ENCODE measurements at places on chromosomes 12 and 14.
A peak's percentile ranks its signal among the peaks of the same experiment; 100 is the strongest.

- DNase-seq: no peak
Observed at GRCh38 chr12:52122904-52123303, 43.4 kb downstream of the SMIM41 start.

DNA sequence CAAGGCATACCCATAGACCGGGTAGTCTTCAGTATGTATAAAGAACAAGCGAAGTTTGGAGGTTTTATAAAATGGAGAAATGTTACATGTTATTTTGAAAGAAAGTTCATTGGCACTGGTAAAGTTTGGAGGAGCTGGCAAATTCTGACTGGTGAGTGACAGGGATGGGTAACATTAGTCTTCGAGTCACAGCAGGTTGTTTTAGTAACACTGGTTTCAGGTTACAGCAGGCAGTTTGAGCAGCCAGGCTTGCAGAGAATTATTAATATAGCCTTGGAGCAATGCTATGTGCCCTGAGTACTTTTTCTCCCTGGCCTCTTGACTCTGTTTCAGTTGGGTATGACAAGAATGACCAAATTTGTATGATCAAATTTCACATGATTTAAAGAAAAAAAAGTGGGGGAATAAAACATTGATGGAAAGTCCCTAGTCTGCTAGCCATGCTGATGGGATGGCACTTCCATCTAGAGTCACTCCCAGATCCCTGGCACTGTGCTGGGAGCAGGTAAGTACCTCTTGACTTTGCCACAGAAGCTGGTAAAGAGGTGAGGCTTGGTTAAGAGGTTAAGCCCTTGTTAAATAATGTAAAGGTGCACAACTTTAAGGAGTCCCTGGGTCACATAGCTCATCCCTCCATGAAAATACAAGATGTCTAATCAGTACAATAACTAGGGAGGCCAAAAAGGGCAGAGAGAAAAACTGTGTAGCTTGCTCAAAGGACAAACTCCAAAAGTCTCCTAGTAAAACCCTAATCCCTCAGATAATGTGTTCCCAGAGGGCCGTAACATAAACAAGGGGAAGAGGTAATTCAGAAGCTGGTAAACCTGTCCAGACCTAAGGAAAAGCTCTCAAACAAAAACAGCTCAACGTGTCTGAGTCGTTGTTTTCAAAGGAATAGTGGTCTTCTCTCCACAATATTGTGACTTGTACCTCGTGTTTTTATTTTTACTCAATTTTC lies 12.7 kb upstream of the SVOP start:
- no peak for DNase-seq

DNA sequence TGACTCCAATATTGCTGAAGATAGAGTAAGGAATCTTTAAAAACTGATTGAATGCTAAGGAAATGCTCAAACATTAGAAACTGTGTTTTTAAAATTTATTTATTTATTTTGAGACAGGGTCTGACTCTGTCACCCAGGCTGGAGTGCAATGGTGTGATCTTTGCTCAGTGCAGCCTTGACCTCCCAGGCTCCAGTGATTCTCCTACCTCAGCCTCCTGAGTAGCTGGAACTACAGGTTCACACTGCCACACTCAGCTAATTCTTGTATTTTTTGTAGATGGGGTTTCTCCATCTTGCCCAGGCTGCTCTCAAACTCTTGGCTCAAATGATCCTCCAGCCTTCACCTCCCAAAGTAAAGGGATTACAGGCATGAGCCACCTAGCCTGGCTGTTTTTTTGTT lies 3.3 kb upstream of the DCAF5 start:
- no peak for DNase-seq

DNA sequence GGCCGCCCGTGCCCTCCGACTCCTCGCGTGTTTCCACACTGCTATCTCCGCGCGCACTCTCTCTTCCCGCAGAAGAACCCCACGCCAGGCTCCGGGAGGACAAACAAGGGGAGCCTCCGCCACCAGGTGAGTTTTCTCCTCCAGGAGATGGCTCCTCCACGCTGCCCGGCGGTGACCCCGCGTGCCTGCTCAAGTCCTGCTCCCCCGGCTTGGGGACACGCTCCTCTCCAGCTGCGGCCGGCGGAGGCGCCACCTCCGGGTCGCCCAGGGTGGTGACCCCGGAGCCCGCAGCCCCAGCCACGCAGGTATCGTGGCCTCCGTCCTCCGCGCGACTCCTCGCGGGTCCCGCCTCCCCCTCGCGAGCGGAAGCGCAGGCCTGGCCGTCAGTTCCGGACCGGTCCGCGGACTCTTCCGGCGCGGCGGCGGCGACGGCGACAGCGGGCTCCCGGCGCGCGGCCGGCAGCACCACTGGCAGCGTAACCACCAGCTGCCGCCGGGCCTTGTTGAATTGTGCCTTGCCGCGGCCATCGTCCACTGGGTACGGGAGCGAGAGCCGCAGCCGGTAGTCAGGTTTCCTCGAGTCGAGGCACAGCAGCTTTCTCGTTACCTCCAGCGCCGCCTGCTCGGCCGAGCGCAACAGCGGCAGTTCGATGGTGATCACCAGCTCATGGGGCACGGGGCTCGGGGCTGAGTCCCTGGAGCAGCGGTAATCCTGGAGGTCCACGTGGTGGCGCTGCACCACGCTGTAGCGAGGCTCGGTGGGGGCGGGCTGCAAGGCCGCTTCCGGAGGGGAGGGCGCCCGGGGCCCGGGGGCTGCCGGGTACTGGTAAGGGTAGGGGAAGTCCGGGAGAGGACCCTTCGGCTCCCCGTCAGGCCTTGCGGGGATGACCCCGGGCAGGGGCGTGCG lies 1.2 kb downstream of the DNAAF2 start:
- peak; percentile 90 for DNase-seq

GRCh38 chr14:63709589-63709988 lies 18.3 kb downstream of the SGPP1 start:
- no peak for DNase-seq

- no peak for DNase-seq
Observed at GRCh38 chr14:82075566-82075965, 541.9 kb upstream of the SEL1L start.

- peak; percentile 72 for DNase-seq
Observed at GRCh38 chr14:31927348-31927832, 149.7 kb upstream of the ARHGAP5 start.

GRCh38 chr12:62582065-62582366 lies 115.4 kb downstream of the MON2 start:
- DNase-seq: no peak

GRCh38 chr12:51986834-51987233 lies 19.9 kb upstream of the TAMALIN start:
- DNase-seq: no peak

- no peak for DNase-seq
Observed at GRCh38 chr14:30708157-30708556, 86.0 kb downstream of the SCFD1 start.

- no peak for DNase-seq
Observed at GRCh38 chr12:124566997-124567672, at the start of gene NCOR2. Gene NCOR2 (minus strand): TSS chr12:124567612. CDS start chr12:124495251, 72,361 bp downstream.

DNA sequence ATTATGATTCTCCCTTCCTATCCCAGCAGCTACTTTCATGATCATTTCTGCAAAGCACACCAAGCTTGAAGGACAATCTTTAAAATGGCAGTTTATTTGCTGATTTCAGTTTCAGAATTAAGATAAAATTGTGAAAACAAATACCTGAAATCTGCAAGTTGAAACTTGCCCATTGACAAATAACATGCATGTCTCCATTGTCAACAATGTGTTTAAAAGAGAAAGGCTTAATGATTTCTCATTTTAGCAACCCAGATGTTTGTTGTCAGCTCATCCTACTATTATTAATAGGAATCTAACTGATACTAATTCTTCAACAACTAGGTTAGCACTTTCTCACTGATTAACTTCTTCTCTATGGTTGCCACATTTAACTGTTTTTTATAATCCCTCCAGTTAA lies 474.6 kb downstream of the PRKD1 start:
- DNase-seq: no peak

- no peak for DNase-seq
Observed at GRCh38 chr14:21073921-21074320, 3.8 kb downstream of the ARHGEF40 start.

DNA sequence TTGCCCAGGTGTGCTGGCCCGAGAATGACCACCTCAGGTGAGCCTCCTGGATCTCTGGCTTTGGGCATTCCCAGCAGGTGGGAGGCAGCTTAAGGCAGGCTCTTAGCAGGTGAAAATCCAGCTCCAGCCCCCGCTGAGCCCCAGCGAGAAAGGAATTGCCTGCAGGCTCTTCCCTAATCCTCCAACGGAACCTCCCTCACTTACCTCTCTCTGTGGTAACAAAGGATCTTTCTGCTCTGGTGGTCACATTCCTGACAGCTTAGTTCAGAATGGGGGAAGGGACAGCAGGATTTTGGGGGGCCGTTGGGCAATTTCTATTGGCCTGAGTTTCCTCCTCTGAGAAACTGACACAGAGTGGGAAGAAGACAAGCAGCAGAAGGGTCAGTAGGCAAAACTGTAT lies 116.0 kb upstream of the LHX5 start:
- DNase-seq: no peak

GRCh38 chr14:93970585-93970964 lies 5.8 kb downstream of the ASB2 start:
- no peak for DNase-seq

DNA sequence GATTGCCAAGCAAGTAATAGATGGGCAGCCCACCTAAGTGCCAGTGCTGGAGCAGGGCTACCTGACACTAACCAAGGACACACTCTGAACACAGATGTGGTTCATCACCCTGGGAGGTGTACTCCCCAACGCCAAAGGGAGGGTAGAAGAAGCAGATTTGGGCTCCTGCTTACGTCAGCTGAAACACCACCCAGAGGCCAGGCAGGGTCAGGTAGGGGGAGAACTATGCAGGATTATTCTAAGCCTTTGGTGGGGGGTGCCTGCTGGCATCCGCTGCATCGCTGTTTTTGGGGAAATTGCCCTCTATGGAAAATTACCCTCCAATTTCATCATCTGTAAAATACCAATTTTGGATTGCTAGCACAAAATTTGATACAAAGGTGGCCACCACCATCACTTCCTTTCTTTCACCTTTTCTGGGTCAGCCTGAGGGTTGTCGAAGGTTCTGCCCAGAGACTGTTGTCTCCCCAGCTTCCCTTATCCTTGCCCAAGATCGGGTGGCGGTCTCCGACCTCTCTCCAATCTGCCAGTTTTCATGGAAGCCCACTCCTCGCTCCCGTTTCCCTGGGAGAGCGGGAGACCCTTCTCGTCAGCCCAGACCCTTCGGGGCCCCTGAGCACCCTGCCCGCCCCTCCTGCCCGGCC lies 535 bp downstream of the BIN2 start:
- no peak for DNase-seq

DNA sequence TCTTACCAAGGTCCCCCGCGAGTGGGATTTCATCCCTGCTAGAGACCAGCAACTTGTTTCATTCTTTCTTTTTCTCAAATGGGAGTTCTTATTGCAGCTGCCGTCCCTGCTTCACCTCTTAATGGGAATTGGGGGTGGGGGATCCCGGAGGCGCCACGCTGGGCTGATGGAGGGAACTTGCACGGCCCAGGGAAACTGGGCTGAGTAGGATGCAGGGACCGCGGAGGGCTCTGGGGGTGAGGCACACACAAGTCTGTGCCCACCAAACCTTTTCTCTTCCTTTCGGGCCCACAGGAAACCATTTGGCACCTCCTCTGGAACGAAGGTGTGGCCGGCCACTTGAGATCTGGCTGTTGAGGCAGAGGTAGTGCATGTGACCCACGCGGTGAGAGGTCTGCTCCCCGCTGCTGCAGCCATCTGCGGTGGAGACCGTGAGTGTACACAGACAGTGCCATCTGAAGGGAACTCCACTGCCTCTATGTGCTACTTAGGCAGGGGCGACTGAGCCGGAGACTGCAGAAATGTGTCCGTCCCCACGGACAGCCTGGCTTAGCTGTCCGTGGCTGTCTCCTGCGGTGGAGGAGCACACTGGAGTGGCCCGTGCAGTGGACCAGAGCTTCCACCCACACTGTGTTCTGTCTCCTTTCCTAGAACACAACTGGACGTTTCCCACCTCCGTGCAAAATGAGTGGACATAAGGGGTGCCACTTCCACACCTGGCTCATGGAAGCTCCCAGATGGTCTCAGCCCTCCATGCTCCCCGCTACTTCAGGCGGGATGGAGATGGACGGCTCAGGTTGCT lies 42.1 kb upstream of the TESC start:
- DNase-seq: no peak

DNA sequence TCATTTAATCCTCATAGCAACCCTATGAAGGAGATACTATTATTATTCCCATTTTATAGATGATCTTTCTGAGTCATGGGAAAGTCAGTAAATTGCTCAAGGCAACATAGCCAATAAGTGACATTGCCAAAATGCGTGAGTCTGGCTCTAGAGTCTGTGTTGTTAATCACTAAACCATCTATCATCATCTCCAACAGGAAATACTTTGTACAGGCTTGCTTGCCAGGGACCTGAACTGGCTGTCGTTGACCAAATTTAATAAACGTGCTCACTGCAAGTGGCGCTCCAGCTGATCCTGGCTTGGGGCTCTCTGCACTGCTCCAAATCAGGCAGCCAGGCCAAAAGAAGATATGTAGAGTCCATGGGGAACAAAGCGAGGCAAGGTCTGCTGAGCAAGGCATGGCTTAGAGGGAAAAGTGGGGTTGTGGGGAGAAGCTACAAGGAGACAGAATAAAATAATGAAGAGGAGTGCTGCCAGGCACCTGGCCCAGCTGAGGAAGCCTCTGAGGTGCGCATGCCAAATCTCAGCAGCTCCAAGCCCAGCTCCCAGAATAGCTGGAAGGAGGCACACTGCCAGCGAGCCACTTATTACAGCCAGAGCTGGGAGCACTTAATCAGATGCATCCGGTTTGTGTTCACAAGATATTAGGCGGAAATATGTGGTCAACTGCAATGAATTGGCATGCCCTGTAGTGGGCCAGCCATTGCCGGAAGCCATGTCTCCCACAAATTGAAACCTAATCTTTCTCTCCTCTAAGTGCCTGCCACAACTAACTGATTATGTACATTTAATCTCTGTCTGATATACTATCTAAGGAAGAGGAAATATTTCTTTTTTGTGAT lies 43.3 kb upstream of the PTPRO start:
- DNase-seq: peak; percentile 66

- DNase-seq: no peak
Observed at GRCh38 chr12:32893043-32893442, 3.5 kb downstream of the PKP2 start.

DNA sequence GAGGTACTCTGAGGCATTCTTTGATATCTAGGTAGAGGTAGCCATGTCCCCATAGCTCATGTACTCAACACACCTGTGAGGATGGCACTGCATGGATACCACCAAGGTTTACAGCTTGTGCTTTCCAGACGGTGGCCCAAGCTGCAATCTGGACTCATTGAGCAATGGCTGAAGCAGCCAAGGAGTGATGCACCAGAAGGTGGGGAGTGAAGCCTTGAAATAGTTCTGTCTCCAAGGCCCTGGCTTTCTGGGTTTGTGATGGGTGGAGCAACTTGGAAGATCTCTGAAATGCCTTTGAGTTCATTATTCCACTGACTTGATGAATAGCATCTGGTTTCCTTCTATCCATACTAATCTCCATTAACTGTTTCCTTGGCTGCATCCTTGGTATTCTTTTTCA lies 290.0 kb upstream of the NOVA1 start:
- no peak for DNase-seq

- DNase-seq: no peak
Observed at GRCh38 chr12:47205532-47206449, 126.0 kb upstream of the AMIGO2 start.

DNA sequence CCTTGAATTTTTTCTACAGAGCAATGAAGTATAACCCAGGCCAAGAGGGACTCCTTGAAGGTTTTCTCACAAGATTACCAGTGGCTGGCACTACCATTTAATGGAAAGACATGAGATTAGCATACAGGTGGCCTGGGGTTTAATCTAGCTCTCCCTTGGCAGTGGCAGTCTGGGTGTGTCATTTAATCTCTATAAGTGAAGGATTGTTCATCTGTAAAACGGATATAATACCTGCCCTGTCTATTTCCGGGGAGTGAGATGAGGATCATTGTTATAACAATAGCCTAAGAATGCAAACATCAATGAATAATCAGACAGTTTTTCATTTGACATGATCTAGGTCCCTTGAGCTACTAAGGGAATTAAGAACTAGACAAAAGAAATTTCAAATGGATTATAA lies 168.7 kb upstream of the CPNE8 start:
- DNase-seq: no peak

Data from astrocyte of the cerebellum (primary cell).